ENCODE measurements at places on chromosomes 2 and 18.
A peak's percentile ranks its signal among the peaks of the same experiment; 100 is the strongest.

DNA sequence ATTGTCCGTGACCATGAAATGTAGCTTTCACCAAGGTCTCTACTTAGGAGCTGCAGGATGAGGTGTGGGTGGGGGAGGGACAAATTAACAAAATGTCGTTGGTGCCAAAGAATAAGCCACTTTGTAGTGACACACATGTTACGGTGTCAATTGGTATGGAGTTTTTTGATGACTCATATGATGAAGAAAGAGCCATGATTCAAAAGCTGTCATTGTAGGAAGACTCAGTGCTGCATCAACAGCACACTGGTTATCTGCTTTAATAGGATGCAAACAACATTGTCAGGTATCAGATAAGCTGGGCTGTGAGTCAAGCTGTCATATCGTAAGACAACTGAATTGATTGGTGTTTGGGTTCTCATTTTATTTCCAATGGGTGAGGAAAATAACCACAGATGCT is 36.6 kb upstream of the BOD1L2 start:
- DNase-seq = no peak

GRCh38 chr2:151771599-151772358 is 37.5 kb upstream of the NEB start:
- DNase-seq = peak; percentile 94

DNA sequence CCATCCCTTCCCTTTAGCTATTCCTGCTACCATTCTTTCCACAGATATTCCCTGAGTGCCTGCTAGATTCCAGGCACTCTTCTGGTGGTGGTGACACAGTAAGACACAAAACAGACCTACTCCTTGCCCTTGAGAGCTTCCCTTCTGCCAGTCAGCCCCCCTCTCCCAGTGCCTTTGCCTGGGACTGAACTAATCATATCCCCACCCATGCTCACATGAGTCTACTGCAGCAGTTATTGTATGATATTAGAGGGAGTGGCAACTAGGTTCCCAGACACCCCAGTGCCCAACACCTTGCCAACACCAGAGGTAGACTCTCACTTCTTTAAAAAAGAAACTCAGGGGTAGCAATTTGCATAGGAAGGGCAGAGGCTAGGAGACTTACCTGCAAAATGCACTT is 7.2 kb upstream of the LBH start:
- no peak for DNase-seq

DNA sequence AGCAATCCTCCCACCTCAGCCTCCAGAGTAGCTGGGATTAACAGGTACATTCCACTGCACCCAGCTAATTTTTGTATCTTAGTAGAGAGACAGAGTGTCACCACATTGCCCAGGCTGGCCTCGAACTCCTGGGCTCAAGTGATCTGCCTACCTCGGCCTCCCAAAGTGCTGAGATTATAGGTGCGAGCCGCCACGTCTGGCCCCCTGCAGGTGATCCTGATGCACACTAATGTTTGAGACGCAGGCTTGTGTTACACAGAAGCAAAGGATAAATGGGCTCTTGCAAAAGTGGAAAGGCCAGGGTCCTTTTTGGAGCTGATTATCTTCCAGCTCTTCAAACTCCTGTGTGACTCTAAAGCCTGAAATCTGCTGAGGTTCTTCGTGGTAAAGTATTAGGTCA is 84.2 kb downstream of the TGFA start:
- no peak for DNase-seq

GRCh38 chr2:190380962-190381412 is 27.2 kb upstream of the MFSD6 start:
- DNase-seq = no peak

- no peak for DNase-seq
Measured at GRCh38 chr2:40225670-40226210, 226.2 kb downstream of the SLC8A1 start.

DNA sequence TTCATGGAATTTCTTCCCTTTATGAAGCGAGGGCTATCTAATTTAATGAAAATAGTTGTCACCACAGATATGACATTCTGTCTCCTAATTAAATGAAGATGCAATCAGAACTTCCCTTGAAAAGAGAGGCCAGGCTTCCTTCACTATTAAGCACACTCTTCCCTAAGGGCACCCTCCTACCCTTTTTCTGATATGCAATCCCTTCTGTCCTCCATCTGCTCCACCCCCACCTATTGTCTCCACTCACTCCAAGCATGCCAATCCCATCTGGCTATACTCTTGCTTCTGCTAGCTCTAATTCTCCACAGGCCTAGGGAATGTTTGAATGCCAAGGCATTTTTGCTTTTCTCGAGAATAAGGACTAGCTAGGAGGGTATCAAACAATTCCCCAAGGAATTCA is 818.4 kb upstream of the FSHR start:
- no peak for DNase-seq

- DNase-seq = no peak
Measured at GRCh38 chr2:225573603-225574002, 174.1 kb downstream of the NYAP2 start.

DNA sequence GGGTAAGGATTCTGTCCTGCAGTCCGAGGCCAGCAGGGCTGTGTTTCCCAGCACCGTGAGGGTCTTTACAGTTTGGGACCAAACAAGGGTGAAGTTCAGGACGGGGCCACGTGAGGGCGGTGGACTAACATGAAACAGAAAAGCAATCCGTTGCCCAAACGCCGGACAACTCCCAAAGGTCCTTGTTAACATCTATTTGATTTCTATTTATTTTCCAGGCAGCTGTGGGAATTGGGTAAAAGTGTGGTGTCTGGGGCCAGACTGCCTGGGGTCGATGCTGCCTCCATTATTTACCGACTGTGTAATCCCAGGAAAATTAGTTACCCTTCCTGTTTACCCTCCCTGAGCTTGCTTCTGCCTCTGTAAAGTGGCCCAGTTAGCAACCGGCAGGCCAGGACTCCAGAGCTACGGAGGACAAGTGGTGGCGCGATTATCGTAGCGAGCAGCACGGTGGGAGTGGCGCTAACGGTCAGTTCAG is 66.3 kb upstream of the TCF7L1 start:
- peak; percentile 84 for DNase-seq

DNA sequence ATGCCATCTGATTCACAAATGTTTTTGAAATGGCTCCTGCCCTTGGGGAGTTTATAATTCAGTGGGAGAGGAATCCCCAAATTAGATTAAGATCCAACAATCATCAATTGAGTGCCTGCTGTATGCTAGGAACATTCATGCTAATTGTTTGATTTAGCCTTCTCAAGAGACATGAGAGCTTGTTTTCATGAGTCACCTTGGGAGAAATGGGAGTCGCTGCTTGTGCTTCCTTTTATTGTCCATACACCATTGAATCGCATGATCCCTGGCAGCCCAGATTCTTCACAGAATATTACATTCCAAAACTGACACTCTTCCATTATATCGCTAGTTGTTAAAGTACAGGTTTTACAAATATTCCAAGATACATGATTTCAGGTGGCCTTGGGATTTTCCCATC is 106.0 kb upstream of the MAP3K20 start:
- DNase-seq = peak; percentile 29

GRCh38 chr2:207768168-207768865 is 1.4 kb downstream of the FZD5 start:
- DNase-seq = no peak

GRCh38 chr18:13386891-13387801 is 168.6 kb downstream of the LDLRAD4 start:
- no peak for DNase-seq

DNA sequence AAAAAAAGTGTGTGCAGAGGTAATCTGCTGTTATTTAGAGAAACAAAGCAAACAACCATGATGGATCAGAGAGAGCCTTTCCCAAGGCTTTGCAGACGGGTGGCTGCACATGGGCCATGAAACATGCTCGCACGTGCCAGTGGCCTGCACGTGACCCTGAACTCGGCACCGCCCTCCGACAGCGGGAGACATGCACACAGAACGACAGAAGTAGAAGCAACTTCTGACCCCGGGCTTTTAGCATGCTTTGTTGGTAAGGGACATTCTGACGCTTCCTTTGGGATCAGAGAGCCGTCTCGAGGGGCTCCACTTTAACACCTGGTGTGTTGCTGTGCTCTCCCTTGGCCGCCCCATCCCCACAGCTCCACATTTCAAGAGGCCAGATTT is 112.5 kb downstream of the KCNF1 start:
- DNase-seq = no peak

GRCh38 chr2:1900732-1901131 is 156.4 kb upstream of the PXDN start:
- no peak for DNase-seq

GRCh38 chr2:196899976-196900375 is 26.5 kb downstream of the PGAP1 start:
- no peak for DNase-seq

DNA sequence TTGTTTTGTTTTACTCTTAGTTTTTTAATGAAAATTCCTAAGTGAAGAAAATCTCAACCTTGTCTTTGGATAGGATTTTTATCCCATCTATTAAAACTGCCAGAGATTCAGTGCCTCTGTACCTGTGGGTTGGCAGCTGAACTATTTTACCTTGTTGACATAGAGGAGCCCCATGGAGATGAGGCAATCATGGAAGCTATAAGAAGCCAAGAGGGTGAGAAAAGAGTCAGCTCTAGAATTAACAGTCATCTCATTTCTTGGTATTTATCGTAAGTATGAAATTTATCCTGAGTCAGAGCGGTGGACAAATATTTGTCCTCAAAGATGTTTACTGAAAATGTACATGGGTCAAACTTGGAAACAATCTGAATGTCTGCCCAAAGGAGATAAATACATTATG is 35.8 kb upstream of the PGAP1 start:
- DNase-seq = no peak

- DNase-seq = peak; percentile 41
Measured at GRCh38 chr2:18399601-18400000, 160.9 kb downstream of the RDH14 start.

DNA sequence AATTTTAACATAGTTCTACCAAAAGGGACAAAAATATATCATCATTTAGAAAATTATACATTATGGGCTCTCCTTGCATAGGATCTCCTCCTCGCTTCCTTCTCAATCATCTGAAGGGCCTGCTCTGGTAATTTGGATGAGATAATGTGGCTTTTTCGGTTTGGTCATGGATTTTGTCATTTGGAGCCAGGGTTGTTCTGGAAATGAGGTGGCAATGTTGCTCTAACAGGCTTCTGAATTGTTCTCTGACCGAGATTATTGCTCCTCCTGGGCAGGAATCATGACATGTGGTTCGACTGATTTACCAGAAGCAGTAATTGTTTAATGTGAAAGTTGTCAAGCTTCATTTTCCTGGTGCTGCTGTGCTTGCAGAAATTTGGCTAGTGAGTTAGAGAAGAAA is 194.7 kb upstream of the ERBB4 start:
- DNase-seq = no peak

DNA sequence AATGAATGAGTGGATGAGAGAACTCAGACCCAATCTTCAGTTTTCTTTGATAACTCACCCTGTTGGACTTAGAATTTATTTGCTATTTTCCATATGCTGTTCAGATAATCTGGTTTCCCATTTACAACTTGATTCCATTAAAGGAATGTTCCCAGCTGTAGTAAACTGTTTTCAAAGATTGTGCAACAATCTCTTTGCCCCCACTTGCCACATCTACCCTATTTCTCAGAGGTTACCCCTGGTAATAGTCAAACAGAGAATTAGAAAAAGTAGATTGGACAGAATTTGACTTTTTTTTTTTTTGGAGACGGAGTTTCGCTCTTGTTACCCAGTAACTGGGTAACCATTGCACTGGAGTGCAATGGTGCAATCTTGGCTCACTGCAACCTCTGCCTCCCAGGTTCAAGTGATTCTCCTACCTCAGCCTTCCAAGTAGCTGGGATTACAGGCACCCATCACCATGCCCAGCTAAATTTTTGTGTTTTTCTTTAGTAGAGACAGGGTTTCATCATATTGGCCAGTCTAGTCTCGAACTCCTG is 93.4 kb upstream of the SIX2 start:
- DNase-seq = no peak

- no peak for DNase-seq
Measured at GRCh38 chr2:144674071-144674470, 154.2 kb upstream of the ZEB2 start.

- no peak for DNase-seq
Measured at GRCh38 chr2:127080938-127081755, 25.8 kb downstream of the BIN1 start.

- DNase-seq = no peak
Measured at GRCh38 chr2:176482107-176482506, 212.9 kb downstream of the MTX2 start.

GRCh38 chr2:175207741-175208438 is 26.4 kb upstream of the ATP5MC3 start:
- DNase-seq = no peak

- DNase-seq = no peak
Measured at GRCh38 chr2:119205001-119205706, 18.5 kb upstream of the STEAP3 start.

GRCh38 chr2:20067992-20068584 is 16.7 kb upstream of the LAPTM4A start:
- peak; percentile 96 for DNase-seq

DNA sequence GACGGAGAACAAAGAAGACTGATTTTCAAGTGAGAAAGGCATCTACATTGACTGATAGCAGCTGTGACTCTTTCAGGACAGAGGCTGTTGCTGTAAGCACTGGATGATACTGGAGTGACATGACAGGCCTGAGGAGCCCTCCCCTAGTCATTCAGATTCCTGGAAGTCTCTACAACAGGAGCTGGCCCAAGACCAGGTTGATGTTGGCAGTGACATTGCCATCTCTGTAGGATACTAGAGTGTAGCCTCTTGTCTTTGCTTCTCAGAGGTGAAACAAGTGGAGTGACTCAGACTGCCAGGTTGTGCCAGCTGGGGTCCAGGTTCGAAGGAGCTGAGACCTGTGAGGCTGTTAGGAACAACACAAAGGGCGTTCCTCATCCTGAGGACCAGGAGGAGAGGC is 44.7 kb upstream of the SH3RF3 start:
- DNase-seq = no peak

- no peak for DNase-seq
Measured at GRCh38 chr2:232139171-232139594, 177.7 kb downstream of the DIS3L2 start.

GRCh38 chr2:13056259-13056843 is 339.6 kb downstream of the TRIB2 start:
- DNase-seq = peak; percentile 7

DNA sequence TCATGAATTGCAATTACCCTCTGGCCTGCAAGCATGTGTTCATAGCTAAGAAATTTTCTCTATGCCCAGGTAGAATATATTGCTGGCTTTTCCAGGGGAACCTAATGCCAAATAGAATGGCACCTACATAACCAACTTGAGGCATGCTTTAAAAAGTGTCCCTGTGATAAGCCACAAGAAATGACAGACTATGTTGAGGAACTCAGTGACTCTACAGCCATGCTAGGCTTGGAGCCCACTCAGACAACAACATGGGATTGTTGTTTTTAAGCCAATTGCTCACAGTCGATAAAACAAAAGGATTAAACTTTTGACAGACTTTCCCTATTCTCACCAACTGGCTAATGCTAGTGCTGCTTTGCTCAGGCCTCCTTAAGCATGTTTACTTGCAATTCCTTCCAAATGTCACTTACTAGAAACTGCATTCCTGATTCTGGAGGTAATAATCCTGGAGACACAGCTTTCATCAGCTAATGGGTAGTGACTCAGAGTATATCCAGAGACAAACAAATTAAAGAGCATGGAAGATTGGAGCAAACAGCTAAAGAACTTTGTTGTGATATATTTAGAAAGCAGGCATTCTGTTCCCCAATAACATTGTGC is 249.0 kb downstream of the SLC8A1 start:
- DNase-seq = peak; percentile 58

- DNase-seq = no peak
Measured at GRCh38 chr2:210230518-210230917, 5.3 kb upstream of the ACADL start.
